ENCODE measurements at places on chromosomes 4 and X.

- DNase-seq, result no peak
These were observed 25.7 kb downstream of the ZFX start for GRCh38 chrX:24175276-24175675.

GRCh38 chr4:6332042-6332668, 62.5 kb downstream of the WFS1 start:
- no peak for DNase-seq

DNA sequence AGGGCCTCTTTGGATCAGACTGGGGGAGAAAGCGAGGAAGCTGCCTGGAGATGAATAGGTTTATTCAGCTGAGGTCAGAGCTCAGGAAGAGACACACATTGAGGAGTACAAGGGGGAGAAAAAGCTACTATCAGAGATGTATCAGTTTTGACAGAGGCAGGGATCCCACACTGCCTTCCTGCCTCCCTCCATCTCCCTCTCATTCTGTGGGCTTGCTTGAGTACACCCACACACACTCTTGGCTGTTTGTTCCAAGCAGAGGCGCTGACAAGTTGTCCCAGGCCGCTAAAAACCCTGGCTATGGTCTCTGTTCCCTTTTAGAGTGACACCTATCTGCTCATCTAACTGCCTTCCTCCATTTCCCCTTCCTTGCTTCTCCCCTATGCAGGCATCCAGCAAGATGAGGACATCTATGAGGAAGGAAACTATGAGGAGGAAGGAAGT, 5.2 kb downstream of the TSPYL2 start:
- no peak for DNase-seq

DNA sequence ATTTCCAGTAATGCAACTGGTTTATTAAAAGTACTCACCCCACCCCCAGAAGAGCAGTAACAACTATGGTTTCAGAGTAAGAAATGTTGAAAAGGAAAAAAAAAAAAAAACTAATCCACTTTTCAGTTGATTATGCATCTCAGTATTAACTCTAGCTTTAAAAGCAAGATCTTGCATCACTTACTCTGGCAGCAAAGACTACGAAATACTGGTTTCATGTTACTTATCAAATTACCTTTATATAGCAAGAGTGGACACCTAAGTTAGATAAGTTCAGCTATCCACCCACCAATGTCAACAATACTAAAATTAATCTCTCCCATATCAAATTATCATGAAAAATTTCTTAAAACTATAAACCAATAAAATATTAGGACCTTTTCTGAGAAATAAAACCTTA, 105.0 kb downstream of the ABCB7 start:
- no peak for DNase-seq

Measured in HFFc6 (cell line).